Hematopoietic multipotent progenitor cell treated with erythropoietin and hydrocortisone succinate and interleukin-3 and kit ligand, for 4 days (in vitro differentiated cells): ENCODE measurements at places on chromosomes 12 and 14.
A peak's percentile ranks its signal among the peaks of the same experiment; 100 is the strongest.

DNA sequence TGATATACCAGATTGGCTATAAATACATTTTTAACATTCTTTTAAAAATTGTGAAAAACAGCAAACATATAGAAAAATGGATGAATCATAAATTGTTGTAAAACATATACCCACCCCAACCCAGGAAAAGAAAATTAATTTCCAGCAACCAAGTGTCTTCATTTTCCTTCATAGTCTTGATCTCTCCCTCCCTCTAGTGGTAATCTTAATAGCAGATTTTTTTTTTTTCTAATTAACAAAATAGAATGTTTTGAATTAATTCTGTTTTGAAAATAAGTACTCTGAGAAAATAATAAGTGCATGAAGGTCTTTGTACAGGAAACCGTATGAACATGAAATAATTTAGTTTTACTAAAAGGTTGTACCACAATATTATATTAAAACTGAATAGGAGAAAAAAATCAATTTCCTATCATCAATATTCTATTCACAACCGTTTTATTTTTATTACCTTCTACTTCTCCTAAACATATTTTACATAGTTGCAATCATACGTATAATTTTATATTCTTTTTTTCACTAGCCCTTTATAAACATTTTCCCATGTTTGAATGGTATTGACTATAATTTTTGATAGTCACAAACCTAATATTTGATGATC is 7.0 kb downstream of the ETNK1 start:
- DNase-seq: peak; percentile 72

GRCh38 chr12:90940872-90941499 is 14.0 kb downstream of the CCER1 start:
- peak; percentile 84 for DNase-seq

GRCh38 chr14:71737760-71738159 is 194.5 kb upstream of the RGS6 start:
- no peak for DNase-seq

GRCh38 chr12:42546709-42547108 is 42.8 kb downstream of the PRICKLE1 start:
- no peak for DNase-seq

- DNase-seq: no peak
Measured at GRCh38 chr12:8564656-8565055, 24.0 kb upstream of the CLEC4E start.

GRCh38 chr14:103393070-103393469 is 7.9 kb downstream of the MARK3 start:
- no peak for DNase-seq

- no peak for DNase-seq
Measured at GRCh38 chr14:89480278-89480677, 63.2 kb upstream of the FOXN3 start.

DNA sequence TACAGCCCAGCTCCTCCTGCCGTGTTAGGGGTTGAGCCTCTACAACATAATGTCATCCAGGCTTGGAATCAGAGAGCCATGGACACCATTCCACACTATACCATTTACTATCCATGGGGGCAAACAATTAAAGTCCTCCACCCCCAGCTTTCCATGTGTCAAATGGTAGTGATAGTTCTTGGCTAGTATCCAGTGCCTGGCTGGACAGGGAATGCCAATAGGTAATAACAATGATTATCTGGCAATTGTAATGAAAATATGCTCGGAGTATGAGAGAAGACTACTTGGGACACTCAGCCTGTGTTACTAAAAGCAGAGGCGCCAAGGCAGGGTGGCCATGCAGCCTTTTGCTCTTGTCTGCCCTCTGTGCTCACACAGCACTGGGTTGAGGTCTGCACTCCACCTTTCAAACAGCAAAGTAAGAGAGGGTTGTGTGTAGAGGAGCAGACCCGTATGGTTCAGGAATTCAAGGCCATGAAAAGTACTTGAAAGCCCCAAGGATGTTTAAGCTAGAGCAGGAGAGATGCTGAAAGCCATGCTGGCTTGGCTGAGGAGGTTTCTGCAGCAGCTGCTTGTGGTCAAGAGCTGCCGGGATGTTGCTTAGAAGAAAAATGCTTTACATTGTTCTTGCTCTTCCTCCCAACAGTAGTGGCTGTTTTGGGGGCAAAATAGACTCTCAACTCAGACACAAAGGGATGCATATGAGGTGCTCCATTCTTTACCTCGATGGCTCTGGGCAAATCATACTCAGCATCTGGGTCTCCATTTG is 10.6 kb downstream of the SERPINA3 start:
- DNase-seq: no peak

DNA sequence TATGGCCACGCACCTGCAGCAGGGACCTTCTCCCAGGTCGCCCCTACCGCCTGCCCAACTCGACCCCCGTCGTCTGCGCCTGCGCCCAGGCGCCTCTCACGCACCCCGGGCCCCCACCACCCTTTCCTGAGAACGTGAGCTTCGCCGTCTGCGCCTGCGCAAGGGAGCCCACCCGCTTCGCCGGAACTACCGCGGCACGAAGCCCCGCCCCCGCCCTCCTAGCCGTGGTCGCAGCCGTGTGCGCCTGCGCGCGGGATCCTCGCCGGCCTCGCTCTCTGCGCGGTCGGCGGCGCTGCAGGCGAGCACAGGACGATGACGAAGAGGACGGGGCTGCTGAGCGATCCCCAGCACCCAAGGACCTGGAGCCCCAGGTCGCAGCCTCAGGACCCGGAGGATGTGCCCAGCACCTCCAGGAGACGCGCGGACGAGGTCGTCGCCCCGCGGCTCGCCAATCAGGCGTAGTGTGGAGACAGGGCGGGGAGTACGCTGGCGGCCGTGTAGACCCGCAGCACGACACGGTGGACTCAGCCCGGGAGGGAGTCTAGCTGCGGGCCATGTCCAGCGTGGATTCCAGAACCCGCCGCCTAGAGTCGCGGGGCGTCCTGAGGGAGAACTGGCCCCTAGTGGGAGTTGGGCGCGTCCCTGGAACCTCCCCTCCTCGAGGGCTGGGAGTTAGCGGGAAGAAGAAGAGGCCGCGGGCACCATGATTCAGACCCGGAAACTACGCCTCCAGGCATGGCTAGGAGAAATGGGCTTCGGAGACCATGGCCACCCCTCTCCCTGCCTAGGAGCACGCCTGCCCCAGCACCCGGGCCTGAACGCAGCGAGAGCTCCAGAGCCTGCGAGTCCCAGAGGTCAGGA is 1120.8 kb upstream of the TMEM132C start:
- peak; percentile 76 for DNase-seq

DNA sequence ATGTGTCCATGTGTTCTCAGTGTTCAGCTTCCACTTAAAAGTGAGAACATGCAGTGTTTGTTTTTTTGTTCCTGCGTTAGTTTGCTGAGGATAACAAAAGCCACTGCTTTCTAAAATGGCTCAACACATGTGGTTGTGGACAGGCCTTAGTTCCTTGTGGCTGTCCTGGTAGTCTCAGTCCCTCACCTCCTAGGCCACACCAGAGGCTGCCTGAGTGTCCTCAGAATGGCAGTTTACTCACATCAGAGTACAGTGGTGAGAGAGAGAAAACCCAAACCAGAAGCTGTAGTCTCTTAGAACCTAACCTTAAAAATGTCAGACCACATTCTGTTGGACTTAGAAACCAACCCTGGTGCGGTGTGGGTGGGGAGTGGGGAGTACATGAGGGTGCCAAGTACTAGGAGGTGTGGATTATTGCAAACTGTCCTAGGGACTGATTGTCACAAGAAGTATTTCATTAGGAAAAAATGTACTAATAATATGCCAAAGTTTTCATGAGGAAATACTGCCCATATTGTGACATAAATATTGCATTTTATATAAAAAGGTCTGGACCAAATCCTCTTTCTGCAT is 30.4 kb downstream of the NPAS3 start:
- DNase-seq: no peak

- DNase-seq: no peak
Measured at GRCh38 chr12:65761301-65761700, 63.0 kb upstream of the HMGA2 start.

GRCh38 chr12:61138415-61138759 is 1121.8 kb upstream of the USP15 start:
- DNase-seq: no peak

DNA sequence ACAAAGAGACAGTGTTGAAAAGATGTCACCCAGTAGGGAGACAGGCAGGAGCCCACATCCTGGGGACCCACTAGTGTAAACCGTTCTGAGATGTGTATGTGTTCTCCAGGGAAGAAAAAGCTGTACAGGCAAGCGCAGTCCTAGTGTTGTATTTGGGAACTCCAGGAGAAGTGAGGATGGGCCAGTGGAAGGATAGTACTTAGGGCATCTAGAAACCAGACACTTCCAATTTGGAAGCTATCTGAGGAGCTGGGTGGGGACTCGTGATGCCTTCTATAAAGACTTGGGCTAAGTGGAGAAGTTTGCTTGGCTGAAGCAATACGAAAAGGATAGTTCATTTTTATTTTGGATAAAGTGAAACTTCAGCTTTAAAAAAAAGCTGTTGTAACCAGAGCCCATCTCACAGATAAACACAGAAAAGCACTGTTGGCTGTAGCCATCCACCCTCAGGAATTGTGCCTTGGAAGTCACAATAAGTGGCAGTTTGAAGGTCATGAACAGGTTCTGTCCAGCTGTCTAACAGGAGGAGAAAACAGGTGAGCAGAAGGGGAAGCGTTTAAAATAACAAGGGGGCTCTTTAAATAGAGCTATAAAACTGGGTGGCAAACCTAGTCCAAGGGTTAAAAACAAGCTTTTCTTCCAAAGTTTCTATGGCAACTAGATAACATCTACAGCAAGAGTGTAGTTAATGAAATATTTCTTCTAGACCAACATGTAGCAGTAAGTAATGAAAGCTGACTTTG is 108.0 kb upstream of the ARHGAP5 start:
- no peak for DNase-seq

DNA sequence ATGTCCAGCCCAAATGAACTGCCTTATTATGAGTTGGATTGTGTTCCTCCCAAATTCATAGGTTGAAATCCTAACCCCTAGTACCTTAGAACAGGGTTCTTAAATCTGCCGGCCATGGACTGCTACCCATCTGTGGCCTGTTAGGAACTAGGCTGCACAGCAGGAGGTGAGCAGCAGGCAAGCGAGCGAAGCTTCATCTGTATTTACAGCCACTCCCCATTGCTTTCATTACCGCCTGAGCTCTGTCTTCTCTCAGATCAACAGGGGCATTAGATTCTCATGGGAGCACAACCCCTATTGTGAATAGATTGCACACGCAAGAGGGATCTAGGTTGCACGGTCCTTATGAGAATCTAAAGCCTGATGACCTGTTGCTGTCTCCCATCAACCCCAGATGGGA is 9.8 kb upstream of the EML5 start:
- DNase-seq: no peak

DNA sequence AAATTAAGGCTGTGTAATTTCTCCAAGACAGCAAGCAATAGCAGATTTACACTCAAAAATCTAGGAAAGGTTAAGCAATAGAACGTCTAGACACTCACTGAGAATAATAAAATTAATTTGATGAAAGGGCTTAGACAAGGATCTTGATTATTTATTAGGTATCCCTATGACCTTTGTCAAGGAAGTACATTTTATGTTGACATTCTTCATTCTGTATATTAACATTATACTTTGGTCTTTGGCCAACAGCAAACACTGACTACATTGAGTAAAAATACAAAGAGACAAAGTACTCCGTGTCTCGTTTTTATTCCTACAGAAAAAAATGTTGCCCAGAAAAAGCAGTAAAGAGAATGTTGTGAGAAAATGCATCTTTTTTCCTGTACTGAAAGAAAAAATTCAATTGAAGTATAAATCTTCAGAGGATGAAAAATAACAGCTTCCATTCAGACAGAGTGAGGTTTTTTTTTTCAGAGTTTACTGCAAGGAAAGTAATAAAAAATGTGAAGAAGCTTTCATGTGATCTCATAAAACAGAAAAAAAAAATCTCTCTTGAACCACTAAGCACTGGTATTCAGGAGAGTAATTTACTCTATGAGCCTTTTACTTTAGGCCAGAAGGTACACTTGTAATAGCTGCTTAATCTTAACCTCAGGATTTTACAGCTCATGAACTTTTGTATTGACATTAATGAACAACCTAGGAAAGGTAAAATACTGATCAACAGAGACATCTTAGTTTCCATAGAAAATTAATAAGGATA is 605.0 kb downstream of the FSCB start:
- DNase-seq: no peak

DNA sequence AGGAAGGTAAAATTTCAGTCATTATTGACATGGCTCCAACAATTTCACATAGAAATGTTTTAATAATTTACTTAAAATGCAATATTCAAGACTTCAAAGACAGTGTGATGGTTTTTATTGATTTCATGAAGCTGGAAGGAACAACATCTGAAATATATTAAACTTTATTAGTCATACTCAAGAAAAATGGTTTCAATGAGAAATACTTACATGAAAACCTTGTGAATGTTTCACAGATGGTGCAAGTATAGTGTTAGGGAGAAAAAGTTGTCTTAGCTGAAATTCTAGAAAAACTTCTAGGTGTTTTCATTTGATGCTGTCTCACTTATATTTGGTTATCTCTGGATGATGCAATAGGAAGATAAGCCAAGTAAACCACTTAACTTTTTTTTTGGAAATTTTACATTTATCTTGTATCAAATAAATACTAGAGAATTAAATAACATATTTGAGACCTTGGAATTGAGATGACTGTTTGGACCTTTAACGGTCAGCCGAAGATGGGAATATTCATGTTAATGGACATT is 65.5 kb downstream of the PELI2 start:
- no peak for DNase-seq

- no peak for DNase-seq
Measured at GRCh38 chr12:28032811-28033537, 60.4 kb upstream of the PTHLH start.

DNA sequence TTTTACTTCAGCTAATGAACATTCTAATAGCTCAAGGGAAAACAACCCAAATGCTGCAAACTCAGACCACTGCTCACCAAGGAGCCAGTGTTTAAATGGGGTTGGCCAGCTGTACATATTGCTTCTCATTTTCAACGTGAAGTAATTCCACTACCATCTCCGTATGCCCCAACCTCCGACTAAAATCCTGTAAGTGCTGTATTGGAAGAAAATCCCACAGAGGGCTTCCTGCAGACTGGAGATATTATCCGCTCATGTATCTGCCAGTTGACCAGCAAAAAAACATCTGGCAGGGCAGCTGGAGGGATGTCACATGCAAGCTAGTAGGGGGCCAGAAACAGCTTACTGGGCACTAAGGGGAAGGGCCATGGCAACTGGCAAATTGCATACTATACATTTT is 485.0 kb downstream of the SNAPC1 start:
- DNase-seq: no peak

- no peak for DNase-seq
Measured at GRCh38 chr12:65941388-65941787, 117.1 kb downstream of the HMGA2 start.

GRCh38 chr12:83865431-83865830 is 1047.2 kb downstream of the SLC6A15 start:
- DNase-seq: no peak
